ENCODE measurements at places on chromosomes 6 and 20. TPM values are rescaled to one million over a fixed set of nuclear protein-coding genes. Genes with fewer than 3 reads are reported as not detected.
A peak's percentile ranks its signal among the peaks of the same experiment; 100 is the strongest.

DNA sequence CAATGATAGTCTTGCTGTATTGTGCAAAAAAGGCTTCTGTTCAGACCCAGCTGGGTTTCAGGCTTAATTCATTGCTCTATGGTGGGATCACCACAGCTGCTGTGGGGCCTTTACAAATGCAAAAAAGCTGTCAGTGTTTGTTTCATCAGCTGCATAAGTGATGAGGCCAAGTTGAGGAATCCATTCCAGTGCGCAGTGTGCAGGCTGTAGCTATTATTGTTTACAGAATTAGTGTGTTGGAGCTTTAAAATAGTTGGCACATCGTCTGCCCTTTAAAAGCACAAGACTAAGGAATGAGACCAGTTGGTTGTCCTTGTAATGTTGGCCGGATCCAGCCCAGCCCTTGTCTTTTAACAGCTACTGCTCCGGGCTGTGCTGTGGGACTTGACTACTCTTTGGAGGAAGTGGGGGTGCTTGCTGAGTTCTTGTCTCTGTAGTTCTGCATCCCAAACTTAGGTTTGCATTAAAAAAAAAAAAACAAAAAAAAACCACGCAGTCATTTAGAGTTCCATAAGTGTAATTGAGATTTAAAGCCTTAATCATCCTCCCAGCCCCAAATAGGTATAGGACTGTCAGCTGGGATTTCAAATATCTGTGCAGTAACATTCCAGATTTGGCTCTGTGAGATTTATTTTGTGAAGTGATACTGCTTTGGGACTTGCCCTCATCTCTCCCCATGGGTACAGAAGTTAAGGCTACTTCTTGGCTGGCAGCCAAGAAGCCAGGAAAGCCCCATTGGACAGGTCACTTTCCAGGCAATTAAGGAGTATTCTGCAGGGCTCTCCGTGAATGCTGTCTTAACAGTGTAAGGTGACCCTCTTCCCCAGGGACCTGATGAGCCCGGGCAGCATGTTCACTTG lies 19.3 kb downstream of the JARID2 start:
- no peaks in the 10 kb centered on the region for H3K36me3 ChIP-seq
- peak overlapping the region; percentile 61 for H3K27ac ChIP-seq
- H3K4me1 ChIP-seq: peaks cover 81% of the 10 kb centered on the region
- no peaks in the 10 kb centered on the region for H3K27me3 ChIP-seq
- no peak for DNase-seq

GRCh38 chr20:43040427-43040826 lies 149.3 kb downstream of the PTPRT start:
- no peaks in the 10 kb centered on the region for H3K27me3 ChIP-seq
- no peaks in the 10 kb centered on the region for H3K4me1 ChIP-seq
- no peak for DNase-seq
- H3K4me3 ChIP-seq: no peak overlapping the region
- no peak overlapping the region for H3K27ac ChIP-seq

GRCh38 chr6:41583565-41583964 lies 37.4 kb downstream of the FOXP4 start:
- no peak overlapping the region for H3K4me3 ChIP-seq
- no peak for DNase-seq
- peaks cover 5% of the 10 kb centered on the region for H3K36me3 ChIP-seq
- H3K27ac ChIP-seq: no peak overlapping the region

DNA sequence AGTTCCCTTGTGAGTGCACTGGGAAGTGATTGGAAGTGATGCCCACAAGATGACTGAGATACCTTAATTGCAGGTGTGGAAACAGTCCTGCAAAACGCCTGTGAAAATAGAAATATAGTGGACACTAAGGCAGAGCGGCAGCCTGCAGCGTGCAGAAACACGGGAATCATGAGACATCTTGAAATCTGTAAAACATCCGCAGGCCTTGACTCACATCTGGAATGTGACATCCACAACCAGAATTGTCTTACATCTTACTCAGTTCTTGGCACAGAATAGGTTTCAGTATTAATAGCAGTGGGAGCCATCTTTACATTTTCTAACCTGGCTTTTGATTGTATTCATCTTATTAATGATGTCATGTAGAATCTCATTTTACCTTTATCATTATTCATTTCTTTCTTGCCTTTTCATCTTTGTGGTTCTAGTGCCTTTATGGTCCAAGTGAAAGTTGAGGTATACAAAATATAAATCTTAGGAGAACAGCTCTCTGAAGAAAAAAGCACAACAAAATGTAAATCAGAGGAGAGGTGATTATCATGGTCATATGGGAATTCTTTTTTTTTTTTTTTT lies 44.6 kb downstream of the CDYL start:
- H3K36me3 ChIP-seq: no peaks in the 10 kb centered on the region
- no peak overlapping the region for H3K27ac ChIP-seq
- H3K27me3 ChIP-seq: no peaks in the 10 kb centered on the region
- no peak overlapping the region for H3K4me3 ChIP-seq
- peaks cover 18% of the 10 kb centered on the region for H3K4me1 ChIP-seq

DNA sequence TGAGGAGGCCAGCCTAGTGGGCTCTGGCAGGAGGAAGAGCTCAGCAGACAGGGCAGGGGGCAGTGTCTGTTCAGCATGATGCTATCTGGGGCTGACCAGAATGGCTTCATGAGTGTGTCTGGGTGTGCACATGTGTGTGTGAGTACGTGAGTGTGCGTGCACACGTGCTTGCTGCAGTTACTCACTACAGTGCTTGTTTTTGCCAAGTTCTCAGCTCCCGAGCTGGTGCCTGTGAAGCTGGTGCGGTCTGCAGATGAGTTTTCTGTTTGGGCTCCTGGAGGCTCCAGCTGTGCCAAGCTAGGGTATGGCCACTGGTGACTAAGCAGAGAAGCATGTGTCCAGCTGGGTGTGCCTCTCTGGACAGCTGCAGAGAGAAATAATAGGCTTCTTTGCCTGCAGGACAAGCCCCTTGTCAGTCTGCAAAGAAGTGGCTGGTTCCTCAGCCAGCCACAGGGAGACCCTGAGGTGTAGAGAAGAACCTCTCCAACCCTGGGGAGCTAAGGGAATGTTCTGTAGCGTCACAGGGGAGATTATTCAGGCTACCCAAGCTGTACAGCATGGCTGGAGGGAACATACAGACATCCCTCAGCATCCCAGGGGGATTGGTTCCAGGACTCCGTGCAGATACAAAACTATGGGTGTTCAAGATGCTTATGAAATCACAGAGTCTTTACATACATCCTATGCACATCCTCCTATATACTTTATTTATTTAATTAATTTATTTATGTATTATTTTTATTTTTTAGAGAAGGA lies 40.2 kb upstream of the FAM50B start:
- H3K4me3 ChIP-seq: no peak overlapping the region
- peaks cover 74% of the 10 kb centered on the region for H3K4me1 ChIP-seq
- DNase-seq: no peak
- peak overlapping the region; percentile 94 for H3K27ac ChIP-seq
- no peaks in the 10 kb centered on the region for H3K36me3 ChIP-seq
- no peaks in the 10 kb centered on the region for H3K27me3 ChIP-seq

GRCh38 chr6:3001773-3002293 lies 2.1 kb downstream of the NQO2 start:
- peaks cover 11% of the 10 kb centered on the region for H3K36me3 ChIP-seq
- no peak for DNase-seq
- no peaks in the 10 kb centered on the region for H3K27me3 ChIP-seq
- H3K27ac ChIP-seq: peak overlapping the region; percentile 77
- no peak overlapping the region for H3K4me3 ChIP-seq

DNA sequence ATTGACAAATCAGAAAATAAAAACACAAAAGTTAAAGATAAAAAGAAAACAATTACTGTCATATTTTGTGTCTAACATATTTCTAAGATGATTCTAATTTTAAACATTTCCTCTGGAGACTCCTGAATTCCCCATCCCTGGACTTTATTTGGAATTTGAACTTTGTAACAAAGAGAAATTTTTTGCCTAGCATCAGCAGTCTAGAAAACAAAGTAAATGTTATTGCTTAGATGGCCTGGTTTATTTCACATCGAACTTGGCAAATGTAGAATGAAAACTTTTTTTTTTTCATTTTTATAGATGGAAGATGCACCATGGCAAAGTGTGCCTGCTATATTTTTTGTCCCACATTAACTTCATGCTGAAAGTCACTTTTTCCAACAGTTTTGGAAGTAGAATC lies 159.1 kb downstream of the TBX18 start:
- H3K27ac ChIP-seq: no peak overlapping the region
- H3K4me1 ChIP-seq: peaks cover 10% of the 10 kb centered on the region
- no peaks in the 10 kb centered on the region for H3K36me3 ChIP-seq
- no peaks in the 10 kb centered on the region for H3K27me3 ChIP-seq
- DNase-seq: no peak
- no peak overlapping the region for H3K4me3 ChIP-seq

- no peak overlapping the region for H3K4me3 ChIP-seq
- DNase-seq: no peak
- no peaks in the 10 kb centered on the region for H3K27me3 ChIP-seq
- peaks cover 52% of the 10 kb centered on the region for H3K4me1 ChIP-seq
Measured at GRCh38 chr6:43495409-43495941, 14.7 kb downstream of the LRRC73 start.

DNA sequence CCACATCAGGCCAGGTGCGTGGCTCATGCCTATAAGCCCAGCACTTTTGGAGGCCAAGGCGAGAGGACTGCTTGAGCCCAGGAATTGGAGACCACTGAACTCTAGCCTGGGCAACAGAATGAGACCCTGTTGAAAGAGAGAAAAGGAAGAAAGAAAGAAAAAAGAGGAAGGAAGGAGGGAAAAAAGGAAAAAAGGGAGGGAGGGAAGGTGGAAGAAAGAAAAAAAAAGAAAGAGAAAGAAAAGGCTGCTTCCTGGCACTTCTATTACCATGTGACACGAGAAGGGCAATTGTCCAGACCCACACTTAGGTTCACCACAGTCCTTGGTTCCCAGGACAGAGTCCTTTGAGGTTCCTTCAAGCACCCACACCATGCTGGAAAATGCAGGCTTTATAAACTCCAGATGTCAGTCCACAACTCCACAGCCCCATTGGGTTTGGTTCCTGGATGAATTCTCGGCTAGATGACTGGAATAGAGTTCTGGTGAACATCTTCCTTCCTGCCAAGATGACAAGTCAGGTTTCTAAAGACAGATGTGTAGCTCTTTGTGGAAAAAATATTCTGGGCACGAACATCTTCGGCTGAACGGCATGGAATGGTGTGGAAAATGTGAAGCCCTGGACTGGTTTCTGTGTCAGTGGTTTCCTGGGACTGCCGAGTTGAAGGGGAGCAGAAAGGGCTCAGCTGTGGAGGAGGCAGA lies 32.5 kb downstream of the NT5E start:
- peaks cover 17% of the 10 kb centered on the region for H3K4me1 ChIP-seq
- peaks cover 11% of the 10 kb centered on the region for H3K36me3 ChIP-seq
- H3K27me3 ChIP-seq: no peaks in the 10 kb centered on the region
- DNase-seq: no peak

DNA sequence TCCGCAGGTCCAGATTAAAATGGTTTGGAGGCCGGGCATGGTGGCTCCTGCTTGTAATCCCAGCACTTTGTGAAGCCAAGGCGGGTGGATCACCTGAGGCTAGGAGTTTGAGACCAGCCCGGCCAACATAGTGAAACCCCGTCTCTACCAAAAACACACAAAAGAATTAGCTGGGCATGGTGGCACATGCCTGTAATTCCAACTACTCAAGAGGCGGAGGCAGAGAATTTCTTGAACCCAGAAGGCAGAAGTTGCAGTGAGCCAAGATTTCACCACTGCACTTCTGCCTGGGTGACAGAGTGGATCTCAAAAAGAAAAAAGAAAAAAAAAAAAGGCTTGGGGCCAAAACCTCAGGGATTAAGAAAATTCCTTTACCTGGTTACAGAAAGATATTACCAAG lies 30.5 kb downstream of the C6orf15 start:
- H3K4me1 ChIP-seq: peaks cover 30% of the 10 kb centered on the region
- no peak overlapping the region for H3K4me3 ChIP-seq
- H3K36me3 ChIP-seq: no peaks in the 10 kb centered on the region

DNA sequence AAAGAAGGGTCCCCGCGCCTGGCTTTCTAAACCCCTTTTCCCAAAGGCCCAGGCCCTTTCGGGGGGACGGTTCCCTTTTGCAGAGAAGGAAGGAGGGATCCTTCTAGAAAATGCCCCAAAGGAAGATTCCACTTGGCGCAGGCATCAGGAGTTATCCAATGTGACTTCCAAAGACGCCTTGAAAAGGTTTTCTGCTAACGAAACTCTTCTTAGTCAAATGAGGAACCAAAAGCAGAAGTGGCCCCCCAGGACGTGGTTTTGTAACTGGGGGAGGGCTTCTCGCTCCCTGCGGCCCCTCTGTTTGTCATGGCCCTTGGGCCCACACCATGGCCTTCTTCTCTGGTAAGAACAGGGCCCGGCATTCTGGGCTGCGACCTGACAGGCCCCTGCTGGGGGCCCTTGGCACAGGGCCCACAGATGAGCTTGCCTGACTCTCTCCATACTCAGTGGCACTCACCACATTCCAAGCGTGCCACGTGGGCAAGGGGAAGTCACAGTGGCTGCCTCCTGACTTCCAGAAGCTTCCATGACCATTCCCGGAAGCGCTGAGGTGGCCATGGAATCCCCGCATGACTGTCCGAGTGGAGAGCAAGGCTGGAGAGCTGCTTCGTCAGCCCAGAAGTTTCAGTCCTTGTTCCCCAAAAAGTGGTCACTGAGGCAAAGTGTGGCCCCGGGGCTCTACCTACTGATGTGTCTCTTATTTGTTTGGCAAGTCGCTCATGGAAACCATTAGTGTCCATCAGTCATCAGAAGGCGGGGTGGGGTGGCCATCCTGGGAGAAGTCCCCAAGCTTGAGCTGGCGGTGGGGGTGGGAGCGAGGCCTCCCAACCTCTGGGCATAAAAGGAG lies 834 bp upstream of the CTSZ start:
- peaks cover 52% of the 10 kb centered on the region for H3K4me1 ChIP-seq
- H3K4me3 ChIP-seq: peak overlapping the region; percentile 59
- no peak for DNase-seq
- H3K27ac ChIP-seq: no peak overlapping the region
- no peaks in the 10 kb centered on the region for H3K27me3 ChIP-seq

- no peaks in the 10 kb centered on the region for H3K27me3 ChIP-seq
- H3K4me1 ChIP-seq: peaks cover 18% of the 10 kb centered on the region
- no peak overlapping the region for H3K27ac ChIP-seq
- DNase-seq: no peak
- peaks cover 13% of the 10 kb centered on the region for H3K36me3 ChIP-seq
Measured at GRCh38 chr20:38021087-38021772, 12.0 kb downstream of the TTI1 start.

DNA sequence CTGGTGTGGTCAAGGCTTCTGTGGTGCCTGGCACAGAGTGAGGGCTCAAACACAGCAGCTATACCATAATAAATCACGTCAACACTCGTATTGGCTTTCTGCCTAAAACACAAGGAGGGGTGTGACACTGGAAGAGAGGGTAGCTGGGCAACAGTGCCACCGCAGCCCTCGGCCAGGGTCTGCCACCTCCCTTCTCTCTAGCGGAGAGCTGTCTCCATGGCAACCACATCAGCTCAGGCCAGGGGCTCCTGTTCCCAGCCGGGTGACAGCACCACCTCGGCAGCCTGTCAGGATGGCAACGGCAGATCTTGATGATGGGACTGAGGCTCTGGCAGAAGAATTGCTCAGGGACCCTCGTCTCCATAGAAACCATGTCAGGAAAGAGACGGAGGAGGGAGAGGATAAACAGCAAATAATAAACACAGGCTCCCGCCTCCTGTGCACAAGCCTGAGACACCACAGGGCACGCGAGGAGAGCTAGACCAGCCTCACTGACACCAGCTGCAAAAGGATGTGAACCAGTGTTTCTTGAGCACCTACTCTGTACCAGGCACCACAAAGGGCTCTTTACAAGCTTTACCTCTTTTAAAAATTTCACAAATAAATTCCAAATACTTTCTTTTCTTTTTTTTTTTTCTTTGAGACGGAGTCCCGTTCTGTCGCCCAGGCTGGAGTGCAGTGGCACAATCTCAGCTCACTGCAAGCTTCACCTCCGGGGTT lies 50.4 kb upstream of the TLDC2 start:
- no peak overlapping the region for H3K4me3 ChIP-seq
- H3K36me3 ChIP-seq: peaks cover 19% of the 10 kb centered on the region
- H3K27me3 ChIP-seq: no peaks in the 10 kb centered on the region
- H3K27ac ChIP-seq: no peak overlapping the region

HSPA12B gene
- 0.26 TPM for total RNA-seq

XKR7 gene
- not detected for total RNA-seq

RNF182 gene
- total RNA-seq: 5.3 TPM

PI16 gene
- 0.15 TPM for total RNA-seq

All from chondrocyte (in vitro differentiated cells).